ENCODE measurements at places on chromosomes 12 and 14.

- no peak for DNase-seq
These were observed 151.1 kb downstream of the CALM1 start for GRCh38 chr14:90547968-90548367.

- no peak for DNase-seq
These were observed 56.7 kb downstream of the MIPOL1 start for GRCh38 chr14:37254411-37254947.

GRCh38 chr12:119762619-119763018 lies 94.7 kb downstream of the PRKAB1 start:
- DNase-seq, result no peak

DNA sequence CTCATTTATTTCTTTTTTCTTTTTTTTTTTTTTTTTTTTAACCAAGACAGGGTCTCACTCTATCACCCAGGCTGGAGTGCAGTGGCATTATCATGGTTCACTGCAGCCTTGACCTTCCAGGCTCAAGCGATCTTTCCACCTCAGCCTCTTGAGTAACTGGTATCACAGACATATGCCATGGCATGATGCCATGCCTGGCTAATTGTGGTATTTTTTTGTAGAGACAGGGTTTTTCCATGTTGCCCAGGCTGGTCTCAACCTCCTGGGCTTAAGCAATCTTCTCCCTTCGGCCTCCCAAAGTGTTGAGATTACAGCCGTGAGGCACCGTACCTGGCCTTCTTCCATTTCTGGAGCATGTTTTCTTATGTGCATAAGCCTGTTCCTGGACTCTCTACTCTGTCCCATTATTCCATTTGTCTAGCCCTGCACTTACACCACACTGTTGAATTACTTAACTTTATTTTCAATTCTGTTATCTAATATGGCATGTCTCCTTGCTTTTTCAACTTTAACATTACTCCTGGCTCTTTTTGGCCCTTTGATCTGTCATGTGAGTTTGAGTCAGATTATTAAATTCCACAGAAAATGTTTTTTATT lies 47.9 kb upstream of the PTGDR start:
- DNase-seq, result no peak

DNA sequence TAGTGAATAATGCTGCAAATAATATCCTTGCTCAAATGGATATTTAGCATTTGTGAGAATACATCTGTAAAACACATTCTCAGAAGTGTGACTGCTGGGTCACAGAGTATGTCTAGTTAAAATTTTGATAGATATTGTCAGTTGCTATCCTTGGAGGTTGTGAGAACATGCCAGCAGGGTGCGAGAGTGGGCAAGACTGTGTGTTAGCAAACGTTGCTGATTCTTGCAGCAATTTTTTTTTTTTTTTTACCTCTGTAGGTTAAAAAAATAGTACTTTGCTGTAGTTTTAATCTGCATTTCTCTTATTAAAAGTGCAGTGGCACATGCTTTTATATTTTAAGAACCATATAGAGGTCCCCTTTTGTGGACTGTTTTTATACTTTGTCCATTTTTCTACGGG lies 4.5 kb upstream of the NYNRIN start:
- DNase-seq, result no peak

GRCh38 chr12:49260166-49260565 lies 4.7 kb upstream of the TUBA1C start:
- peak; percentile 54 for DNase-seq

GRCh38 chr14:73240816-73241480 lies 3.6 kb downstream of the PAPLN start:
- DNase-seq, result no peak

GRCh38 chr12:121925358-121925695 lies 6.9 kb downstream of the CFAP251 start:
- no peak for DNase-seq

DNA sequence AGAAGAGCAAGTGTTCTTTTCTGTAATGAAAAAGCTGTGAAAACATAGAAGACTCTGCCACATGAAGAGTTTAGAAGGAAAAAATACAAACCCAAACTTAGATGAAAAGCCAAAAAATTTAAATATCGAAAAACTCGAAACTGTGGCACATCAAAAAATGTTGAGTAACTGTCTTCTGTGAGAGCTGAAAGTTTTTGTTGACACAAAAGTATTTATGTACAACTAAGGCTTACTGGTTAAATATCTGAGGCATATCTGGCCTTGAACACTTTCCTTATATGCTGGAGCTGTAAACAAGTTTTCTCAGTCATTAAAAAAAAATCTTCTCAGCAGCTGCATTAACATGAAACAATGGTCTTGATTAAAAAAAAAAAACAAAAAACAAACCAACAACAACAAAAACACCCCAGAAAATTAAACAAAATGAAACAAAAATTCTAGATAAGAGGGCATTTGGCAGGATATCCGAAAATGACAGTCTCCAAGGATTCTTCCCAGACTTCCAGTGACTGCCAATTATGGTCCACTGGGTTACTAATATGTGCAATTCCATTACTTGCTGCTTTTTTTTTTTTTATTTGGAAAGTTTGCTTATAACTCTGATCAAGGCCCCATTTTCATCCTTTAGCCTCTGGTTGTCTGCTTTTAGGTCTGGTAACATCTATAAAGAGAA lies 84.7 kb upstream of the PAWR start:
- no peak for DNase-seq

All from AG09319 (cell line).